ENCODE measurements at places on chromosomes 3 and 15.

DNA sequence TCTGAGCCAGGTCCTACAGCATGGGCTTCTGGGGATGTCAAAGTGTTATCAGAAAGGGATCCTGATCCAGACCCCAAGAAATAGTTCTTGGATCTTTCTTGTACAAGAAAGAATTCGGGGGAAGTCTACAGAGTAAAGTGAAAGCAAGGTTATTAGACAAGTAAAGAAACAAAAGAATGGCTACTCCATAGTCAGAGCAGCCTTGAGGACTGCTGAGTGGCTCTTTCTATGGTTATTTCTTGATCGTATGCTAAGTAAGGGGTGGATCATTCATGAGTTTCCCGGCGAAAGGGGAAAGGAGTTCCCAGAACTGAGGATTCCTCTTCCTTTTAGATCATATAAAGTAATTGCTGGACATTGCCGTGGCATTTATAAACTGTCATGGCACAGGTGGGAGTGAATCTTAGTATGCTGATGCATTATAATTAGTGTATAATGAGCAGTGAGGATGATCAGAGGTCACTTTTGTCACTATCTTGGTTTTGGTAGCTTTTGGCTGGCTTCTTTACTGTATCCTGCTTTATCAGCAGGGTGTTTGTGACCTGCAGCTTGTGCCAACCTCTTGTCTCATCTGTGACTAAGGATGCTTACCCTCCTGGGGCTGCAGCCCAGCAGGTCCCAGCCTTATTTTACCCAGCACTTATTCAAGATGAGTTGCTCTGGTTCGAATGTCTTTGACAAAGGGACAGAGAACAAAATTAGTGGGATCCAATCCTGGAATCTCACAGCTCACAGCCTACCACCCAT lies 41.0 kb downstream of the CRYGS start:
- DNase-seq: no peak

DNA sequence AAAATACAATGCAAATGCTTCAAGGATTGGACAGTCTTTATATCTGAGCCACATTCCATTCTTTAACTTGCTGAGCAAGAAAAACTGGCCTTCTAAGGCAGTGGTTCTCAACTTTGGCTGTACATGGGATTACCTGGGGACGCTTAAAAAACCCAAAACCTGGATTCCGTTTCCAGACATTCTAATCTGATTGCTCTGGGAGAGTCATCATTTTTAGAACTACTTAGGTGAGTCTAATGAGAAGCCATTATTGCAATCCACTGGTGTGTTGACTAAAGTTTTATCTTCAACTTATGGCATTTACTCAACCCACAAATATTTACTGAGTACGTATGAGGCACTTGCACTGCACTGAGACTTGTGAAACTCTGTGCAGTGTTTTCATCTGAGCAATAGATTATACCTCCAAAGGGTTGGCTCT lies 195.7 kb upstream of the ATP11B start:
- no peak for DNase-seq

DNA sequence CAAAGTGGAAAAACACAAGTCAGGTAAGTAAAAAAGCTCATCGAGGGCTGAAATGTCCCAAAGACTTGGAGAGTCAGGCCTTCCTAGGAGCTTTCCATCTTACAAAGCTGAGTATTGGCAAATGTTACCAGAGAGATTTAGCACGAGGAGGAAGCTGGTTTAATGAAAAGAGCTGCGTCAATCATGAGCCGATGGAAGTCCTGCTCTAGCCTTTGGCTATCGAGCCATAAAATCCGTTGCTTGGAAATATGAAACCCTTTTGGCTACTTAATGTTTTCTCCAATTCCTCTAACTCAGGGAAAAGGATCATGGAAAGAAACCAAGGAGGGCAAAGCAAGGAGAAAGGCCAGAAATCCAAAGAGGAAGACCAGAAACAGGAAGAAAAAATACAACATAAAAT lies 1074.6 kb downstream of the FHIT start:
- no peak for DNase-seq

DNA sequence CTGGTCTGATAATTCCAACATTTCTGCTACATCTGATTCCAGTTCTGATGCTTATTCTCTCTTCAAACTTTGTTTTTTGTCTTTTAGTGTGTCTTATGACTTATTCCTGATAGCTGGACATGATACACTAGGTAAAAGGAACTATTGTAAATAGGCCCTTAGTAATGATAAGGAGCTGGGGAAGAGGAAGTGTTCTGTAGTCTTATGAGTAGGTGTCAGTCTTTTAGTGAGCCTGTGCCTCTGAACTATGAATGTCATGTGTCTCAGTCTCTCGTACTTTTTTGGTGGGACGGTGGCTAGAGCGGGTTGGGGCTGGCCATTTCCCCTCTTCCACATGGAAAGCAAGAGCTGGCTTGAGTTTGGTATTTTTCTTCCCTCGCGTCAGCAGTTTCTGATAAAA lies 41.2 kb downstream of the PCCB start:
- DNase-seq: no peak

DNA sequence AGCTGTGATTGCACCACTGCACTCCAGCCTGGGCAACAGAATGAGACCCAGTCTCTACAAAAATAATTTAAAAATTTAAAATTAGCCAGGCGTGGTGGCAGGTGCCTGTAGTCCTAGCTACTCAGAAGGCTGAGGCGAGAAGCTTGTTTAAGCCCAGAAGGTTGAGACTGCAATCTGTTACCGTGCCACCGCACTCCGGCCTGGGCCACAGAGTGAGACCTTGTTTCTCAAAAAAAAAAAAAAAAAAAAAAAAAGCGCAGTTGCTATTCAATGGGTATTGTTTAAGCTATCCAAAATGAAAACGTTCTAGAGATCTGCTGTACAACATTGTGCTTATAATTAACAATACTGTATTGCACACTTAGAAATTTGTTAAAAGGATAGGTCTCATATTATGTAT lies 24.0 kb downstream of the ZNF148 start:
- DNase-seq: no peak

DNA sequence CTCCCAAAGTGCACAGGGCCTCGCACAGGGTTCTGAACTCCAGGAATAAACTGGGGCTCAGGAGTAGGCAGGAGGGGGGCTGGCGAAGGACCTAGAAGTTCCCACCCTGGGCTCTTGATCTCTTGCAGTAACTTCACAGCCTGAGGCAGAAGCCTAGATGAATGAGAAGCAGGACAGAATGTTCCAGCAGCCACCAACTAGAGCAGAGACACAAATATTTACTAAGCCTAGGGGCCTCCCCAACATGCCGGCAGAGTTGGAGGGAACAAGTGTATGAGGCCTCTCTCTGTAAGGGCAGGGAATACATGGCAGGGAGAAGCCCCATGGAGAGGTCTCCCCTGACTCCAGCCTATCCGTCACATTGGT lies 25.3 kb upstream of the C15orf39 start:
- DNase-seq: no peak

GRCh38 chr3:25582242-25582641 lies 82.5 kb downstream of the TOP2B start:
- DNase-seq: no peak

- no peak for DNase-seq
These were observed 74.3 kb downstream of the CRYBG3 start for GRCh38 chr3:97896129-97896528.

GRCh38 chr3:24802614-24803013 lies 308.0 kb upstream of the THRB start:
- DNase-seq: no peak

DNA sequence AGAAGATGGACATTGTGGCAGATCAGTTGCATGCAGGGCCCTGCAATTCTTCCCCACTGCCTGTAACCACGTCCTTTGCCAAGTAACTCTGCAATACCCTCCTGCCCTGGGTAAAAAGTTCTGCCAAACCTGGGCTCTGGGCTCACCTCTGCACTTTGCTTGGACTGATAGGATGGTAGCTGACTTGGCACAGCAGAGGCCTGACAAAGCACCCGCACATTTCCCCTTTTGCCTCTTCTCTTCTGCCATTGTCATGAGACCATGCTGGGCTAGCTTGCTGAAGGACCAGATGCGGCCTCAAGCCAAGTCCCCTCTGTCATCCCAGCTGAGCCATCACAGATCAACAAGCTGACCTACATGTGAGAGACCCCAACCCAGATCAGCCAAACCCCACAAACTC lies 122.4 kb downstream of the SMAD6 start:
- DNase-seq: no peak

GRCh38 chr3:14335774-14336748 lies 66.3 kb upstream of the SLC6A6 start:
- DNase-seq: no peak

GRCh38 chr3:110343945-110344344 lies 727.7 kb upstream of the NECTIN3 start:
- no peak for DNase-seq

GRCh38 chr3:173711619-173712018 lies 314.1 kb downstream of the NLGN1 start:
- no peak for DNase-seq

GRCh38 chr3:72376956-72377710 lies 471.1 kb downstream of the SHQ1 start:
- DNase-seq: no peak

- DNase-seq: no peak
These were observed 134.0 kb downstream of the TPRA1 start for GRCh38 chr3:127456471-127457093.

GRCh38 chr3:141969711-141970110 lies 93.3 kb downstream of the ATP1B3 start:
- DNase-seq: no peak

DNA sequence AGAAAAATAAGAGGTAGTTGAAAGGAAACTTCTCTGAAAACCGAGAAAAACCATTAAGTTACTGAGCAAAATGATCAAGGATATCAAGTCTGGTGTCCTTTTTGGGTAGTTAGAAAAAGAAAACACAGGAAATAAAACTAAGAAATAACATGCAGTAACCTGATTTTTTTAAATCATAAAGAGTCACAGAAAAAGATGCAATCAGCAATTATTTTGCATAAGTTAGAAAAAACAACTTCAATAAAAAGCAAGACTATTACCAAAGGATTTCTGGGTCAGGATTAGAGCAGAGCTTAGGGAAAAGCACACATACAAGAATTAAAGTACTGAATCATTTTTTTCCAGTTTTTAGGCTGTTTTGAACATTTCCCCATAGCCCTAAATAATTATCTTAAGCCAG lies 28.5 kb upstream of the ANO10 start:
- DNase-seq: no peak

DNA sequence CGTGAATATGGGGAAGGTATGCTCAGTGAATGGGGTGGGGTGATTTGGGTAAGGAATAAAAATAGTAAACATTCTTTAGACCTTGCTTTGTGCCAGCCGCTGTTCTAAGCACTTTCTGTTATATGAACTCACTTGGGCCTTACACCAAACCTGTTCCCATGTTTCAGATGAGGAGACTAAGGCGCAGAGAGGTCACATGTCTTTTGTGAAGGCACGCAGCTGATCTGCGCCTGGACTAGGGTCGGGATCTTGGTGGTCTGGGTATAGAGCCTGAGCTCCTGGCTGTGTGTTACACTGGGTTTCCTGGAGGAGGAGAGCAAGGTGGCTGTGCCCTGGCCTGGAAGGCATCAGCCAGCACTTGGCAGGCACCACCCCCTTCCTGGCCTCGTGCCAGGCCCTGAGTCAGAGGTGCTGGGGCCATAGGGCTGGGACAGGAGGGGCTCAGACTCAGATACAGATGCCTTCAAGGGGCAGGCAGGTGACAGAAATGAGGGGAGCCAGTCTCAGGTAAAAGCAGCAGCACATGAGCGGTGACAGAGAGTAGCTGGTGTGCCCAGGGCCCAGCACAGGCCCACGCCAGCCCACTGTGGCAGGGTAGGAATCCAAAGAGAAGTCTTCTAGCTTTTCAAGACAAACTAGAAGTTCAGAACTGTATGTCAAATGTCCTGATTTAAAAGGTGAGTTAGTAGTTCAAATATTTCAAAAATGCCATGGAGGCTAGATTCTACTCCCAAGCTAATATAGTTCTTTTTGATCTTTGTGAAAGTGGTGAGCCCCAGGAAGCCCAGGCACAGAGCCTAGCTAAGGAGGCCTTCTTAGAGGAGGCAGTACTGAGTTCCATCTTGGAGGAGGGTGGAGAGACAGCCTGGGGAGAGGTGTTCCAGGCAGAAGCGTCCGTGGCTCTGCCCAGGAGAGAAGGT lies 83.1 kb downstream of the DNAJB8 start:
- DNase-seq: no peak

DNA sequence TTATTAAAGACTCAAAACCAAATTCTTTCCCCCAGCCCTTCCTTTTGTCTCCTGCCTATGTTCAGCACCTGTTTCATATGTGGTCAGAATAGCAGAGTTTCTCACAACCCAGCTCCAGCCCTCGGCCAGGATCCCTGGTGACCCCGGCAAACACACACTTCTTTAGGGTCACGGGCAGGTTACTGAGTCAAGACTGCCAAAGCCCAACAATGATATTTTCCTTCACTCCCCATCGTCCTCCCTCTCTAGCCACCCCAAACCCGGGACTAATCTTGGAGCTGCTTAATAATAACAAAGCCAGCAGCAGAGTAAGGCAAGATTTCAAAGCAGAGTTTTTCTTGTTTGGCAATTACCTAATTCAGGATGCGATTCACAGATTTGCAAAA lies 25.5 kb downstream of the RARB start:
- DNase-seq: no peak

DNA sequence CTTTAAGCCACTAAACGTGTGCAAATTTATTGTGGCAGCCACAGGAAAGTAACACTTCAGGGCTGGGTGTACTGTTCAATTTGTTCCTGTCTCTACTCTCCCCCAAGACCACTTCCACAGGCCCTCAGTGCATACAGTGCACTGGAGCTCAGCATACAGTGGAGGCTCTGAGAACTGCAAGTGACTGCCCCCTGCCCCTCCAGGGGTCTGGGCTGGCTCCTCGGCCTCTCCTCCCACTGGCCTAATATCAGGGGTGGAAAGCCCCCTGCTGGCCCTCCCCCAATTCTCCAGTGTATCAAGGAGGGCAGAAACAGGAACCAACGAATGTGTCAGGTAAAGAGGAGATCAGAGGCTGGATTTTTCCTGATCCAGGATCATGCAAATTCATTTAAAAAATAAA lies 19.9 kb upstream of the HEG1 start:
- DNase-seq: no peak

DNA sequence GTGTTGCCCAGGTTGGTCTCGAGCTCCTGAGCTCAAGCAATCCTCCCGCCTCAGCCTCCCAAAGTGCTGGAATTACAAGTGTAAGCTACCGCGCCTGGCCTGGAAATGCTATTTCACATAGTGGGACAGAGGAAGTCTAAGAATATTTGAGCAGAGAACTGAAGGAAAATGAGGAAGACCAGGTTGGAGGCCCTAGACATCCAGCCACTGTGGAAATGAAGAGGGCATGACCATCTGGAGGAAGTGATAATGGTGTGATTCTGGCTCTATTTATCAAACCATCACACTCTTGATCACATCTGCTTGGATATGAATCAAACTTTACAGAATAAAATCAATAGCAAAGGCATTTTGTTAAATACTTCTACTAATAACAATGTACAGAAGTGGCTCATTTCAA lies 65.9 kb upstream of the ARHGEF3 start:
- DNase-seq: no peak

DNA sequence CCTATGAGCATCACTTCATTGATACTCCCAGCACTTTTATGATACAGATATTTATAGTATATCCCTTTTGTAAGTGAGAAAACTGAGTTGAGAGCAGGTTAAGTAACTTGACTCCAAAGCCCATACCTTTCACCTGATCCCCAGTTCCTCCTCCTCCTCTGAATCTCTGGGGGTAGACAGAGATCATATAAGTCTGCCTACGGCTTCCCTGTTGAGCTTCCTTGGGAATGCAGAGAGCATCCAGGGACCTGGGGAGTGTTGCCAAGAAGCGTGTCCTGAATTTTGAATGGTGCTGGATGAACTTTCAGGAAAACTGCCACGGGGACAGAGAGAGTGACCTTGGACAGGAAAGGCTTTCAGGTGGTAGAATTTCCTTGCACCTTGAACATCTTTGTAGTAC lies 268.5 kb downstream of the LRTM1 start:
- no peak for DNase-seq
